ENCODE measurements at places on chromosomes 16 and 17.

- peaks cover 16% of the 10 kb centered on the region for H3K36me3 ChIP-seq
- no peaks in the 10 kb centered on the region for H3K27me3 ChIP-seq
- H3K4me3 ChIP-seq, result no peak overlapping the region
These were observed 111.1 kb downstream of the SMG6 start for GRCh38 chr17:2192367-2193057.

- H3K27ac ChIP-seq, result peak overlapping the region; percentile 87
- peak overlapping the region; percentile 84 for H3K4me3 ChIP-seq
- peaks cover 3% of the 10 kb centered on the region for H3K36me3 ChIP-seq
- H3K4me1 ChIP-seq, result peaks cover 11% of the 10 kb centered on the region
These were observed 743 bp downstream of the ZNF624 start for GRCh38 chr17:16652847-16653366.

DNA sequence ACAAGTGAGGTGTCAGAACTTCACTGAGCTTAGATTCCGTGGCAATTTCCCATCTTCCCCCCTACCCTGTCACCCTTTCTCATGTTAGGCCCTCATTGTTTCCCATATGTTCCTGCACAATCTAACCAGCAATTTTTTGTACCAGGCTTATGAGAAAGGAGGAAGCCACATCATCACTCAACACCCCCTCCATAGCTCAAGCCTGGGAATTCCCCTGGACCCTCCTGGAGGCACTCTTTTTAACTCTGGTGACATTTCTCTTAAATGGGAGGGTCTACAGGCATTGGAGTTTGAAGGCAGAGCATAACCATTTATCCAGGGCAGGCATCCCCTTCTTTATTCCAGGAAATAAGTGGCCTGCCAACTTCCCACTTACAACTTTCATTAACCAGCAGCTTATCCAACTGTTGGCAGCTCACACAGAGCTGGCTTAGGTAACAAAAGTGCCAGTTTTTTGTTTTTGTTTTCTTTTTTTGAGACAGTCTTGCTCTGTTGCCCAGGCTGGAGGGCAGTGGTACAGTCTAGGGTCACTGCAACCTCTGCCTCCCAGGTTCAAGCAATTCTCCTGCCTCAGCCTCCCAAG, 10.4 kb upstream of the GLG1 start:
- no peak for DNase-seq
- no peaks in the 10 kb centered on the region for H3K4me1 ChIP-seq
- no peaks in the 10 kb centered on the region for H3K27me3 ChIP-seq
- H3K4me3 ChIP-seq, result no peak overlapping the region
- H3K36me3 ChIP-seq, result peaks cover 11% of the 10 kb centered on the region

GRCh38 chr16:81697616-81698309, 81.3 kb upstream of the PLCG2 start:
- no peak overlapping the region for H3K4me3 ChIP-seq
- no peaks in the 10 kb centered on the region for H3K27me3 ChIP-seq
- H3K36me3 ChIP-seq, result peaks cover 26% of the 10 kb centered on the region
- no peaks in the 10 kb centered on the region for H3K4me1 ChIP-seq

DNA sequence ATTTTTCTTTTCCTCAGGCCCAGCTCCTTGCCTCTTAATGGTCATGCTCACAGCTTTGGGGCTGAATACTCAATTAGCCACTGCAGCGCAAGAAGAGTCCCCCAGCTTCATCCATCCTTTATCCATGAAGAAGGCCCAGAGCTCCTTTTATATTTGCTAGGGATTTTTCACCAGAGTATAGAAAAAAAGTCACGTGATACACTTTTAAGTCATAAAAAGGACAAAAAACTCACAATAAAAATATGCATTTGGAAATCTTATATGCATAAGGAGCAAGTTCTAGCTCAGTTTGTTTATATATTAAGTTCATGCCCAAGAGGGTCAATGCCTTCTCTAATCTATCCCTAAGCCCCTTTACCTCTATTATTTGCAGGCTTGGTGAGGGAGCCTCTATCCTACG, 254.1 kb downstream of the CA10 start:
- H3K27ac ChIP-seq, result no peak overlapping the region
- no peaks in the 10 kb centered on the region for H3K36me3 ChIP-seq
- DNase-seq, result no peak

All from progenitor cell of endocrine pancreas (in vitro differentiated cells).